ENCODE measurements at places on chromosomes 7 and 10.

DNA sequence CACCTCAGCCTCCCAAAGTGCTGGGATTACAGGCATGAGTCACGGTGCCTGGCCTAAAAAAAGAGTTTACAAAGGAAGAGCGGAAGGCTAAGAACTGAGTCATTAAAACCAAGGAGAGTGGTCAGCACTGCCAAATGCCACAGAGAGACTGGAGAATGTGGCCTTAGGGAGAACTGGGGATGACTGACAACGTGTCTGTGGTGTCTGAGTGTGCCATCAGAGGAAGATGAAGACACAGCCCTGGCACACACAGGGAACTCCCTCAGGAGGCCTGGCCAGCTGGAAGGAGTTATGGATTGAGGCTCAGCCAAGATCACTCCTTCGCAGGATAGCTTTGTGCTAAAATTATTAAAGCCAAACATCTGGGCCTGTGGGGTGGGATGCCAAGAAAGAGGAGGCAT, 3.9 kb upstream of the INA start:
- DNase-seq = no peak

GRCh38 chr7:138837627-138838026, 39.6 kb upstream of the ATP6V0A4 start:
- no peak for DNase-seq

- DNase-seq = no peak
Observed at GRCh38 chr10:70255329-70256299, 22.4 kb upstream of the PPA1 start.

DNA sequence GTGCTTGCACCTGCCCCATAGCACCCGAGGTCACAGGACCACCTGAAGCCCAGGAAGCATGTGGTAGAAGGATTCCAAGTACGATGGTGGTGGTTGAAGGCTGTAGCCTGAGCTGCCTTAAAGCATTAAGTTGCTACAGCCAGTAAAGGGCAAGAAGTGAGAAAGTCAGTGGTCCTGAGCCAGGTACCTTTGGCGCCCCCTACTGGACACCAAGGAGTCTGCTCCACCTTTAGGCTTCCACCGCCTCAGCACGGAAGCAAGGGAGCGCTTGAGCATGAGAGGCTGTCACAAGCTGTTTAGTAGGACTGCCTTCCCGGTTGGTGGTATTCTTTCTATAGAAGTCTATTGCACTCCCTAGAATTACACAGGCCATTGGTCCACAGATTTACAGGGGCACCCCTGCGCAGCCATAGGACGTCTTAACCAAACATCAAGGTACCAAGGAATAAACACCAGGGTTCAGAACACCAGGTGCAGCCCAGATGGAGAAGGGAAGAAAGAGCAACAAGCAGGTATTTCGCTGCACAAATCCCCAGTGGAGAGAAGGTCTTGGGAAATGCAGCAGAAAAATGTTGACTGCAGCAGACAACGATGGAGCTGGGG, 2.2 kb downstream of the CRTAC1 start:
- DNase-seq = peak; percentile 23

- no peak for DNase-seq
Observed at GRCh38 chr7:77738871-77739270, 42.6 kb downstream of the RSBN1L start.

- DNase-seq = no peak
Observed at GRCh38 chr10:111360260-111360925, 283.6 kb downstream of the ADRA2A start.
